ENCODE measurements at places on chromosomes 5 and 9.
A peak's percentile ranks its signal among the peaks of the same experiment; 100 is the strongest.

DNA sequence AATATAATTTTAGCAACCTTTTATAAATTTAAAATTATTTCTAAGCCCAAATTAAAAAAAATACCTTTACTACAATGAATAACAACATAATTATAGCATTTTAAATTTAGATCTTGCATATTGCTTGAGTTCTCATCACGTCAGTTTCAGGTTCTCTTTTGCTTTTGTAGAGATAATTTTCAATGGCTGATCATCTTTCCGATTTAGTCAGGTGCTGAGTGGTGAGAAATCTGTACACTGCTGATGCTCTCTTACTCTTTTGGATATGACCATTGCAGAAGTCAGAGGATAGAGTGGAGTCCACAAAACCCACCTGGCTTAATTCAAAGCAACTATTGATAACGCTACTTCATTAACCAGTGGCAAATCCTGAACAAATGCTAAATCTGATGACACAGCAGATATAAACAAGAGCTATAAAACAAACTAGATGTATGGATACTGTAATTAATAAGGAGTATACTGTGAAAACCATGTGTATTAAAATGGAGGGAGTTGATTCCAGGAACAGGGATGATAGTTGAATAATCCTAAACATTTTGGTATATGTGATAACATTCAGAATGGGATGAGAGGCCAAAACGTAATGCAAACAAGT is 394.8 kb downstream of the CSNK1G3 start:
- no peak for DNase-seq

GRCh38 chr5:53425687-53426511 is 54.5 kb upstream of the FST start:
- peak; percentile 63 for DNase-seq

DNA sequence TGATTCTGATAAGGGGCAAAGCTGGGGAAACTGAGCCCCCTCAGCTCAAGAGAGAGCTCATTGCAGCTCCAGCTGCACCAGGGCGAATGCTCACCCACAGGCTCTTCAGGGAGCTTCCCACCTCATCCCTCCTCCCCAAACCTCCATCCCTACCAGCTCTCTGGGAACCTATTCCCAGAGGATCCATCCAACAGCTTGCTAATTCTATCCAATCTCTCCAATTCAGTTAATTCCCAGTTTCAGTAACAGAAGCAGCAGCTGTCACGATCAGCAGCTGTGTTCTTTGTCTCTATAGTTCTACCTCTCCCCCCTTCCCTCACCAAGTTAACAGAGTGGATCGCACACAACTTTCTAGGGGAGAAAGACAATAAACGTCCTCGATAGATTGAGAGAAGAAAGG is 135.5 kb upstream of the EFNA5 start:
- DNase-seq = no peak

DNA sequence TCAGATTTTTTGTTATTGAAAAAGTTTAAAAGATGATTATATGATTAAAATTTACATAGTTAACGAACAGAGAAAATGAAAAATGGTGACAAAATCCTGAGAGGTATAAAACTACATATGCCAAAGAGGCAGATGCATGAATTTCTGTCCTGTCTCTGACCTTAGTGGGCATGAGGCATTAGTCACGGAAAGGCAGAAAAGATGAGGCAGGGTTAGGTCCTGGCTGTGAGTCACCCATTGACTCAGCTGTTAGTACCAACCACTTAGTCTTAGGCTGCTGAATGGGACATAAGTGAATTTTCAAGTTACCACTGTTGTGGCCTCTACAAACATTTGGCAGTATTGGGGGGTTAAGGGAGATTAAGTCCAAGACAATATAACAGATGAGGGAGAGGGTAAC is 33.1 kb downstream of the RASA1 start:
- no peak for DNase-seq

DNA sequence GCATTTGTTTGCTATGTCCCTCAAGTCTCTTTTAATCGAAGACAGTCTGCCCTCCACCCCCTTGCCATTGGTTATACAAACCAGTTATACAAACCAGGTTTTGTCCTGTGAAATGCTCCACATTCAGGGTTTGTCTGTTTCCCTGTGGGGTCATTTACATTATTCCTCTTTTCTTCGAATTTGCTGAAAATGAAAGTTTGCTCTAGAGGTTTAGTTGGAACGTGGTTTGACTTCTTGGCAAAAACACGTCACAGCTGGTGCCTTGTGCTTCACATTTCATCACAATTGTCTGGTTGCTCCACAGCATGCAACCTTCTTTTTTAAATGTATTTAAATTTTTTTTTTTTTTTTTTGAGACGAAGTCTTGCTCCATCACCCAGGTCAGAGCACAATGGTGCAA is 4.2 kb upstream of the HAVCR2 start:
- DNase-seq = no peak

DNA sequence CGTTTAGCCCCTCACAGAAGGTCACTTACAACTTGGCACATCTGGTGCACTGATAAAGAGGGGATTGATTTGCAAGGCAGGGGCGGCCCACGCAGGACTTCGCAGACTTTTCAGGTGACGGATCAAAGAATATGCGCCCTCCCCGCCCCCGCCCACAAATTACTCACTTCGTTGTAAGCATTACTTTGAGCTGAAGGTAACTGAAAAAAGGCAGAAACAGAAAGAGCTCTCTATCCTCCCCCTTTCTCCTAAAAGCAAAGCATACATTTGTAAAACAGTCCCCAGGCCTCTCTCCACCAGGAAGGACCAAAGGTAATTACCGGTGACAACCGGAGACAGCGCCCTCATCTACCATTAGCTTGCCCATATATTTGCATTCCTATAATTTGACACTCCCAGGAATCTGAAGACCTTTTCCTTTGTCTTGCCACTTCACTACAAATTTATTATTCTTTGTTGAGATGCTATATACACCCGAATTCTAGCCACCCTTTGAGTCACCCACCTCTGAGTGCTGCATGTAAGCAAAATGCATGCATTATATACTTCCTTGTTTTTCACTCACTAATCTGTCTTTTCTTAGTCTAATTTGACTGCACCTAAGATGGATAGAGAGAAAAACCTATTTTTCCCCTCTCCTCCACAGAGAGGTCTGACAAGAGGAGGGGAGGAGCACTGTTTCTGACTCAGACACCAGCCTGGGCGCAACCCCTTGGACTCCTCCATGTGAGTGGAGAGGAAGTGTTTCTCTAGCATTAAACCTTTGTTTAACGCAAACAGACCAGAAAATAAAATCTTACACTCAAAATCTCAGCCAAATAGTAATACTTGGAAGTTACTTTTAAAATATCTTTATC is 74.7 kb upstream of the SPIN1 start:
- DNase-seq = peak; percentile 7

GRCh38 chr5:122400938-122401337 is 88.9 kb downstream of the SNCAIP start:
- DNase-seq = no peak

GRCh38 chr5:147417135-147417813 is 92.6 kb downstream of the DPYSL3 start:
- no peak for DNase-seq

GRCh38 chr5:170745481-170746071 is 37.9 kb upstream of the GABRP start:
- peak; percentile 34 for DNase-seq

Data from nephron progenitor cell (in vitro differentiated cells).